Ovary (tissue), 10 donors: ENCODE measurements at places on chromosomes 5 and 9. TPM values are rescaled to one million over a fixed set of nuclear protein-coding genes. Genes with fewer than 3 reads are reported as not detected.

Gene ZNF883
- total RNA-seq = 3.8 TPM

Gene PCDHGC5
- 2.5 TPM for total RNA-seq

DNA sequence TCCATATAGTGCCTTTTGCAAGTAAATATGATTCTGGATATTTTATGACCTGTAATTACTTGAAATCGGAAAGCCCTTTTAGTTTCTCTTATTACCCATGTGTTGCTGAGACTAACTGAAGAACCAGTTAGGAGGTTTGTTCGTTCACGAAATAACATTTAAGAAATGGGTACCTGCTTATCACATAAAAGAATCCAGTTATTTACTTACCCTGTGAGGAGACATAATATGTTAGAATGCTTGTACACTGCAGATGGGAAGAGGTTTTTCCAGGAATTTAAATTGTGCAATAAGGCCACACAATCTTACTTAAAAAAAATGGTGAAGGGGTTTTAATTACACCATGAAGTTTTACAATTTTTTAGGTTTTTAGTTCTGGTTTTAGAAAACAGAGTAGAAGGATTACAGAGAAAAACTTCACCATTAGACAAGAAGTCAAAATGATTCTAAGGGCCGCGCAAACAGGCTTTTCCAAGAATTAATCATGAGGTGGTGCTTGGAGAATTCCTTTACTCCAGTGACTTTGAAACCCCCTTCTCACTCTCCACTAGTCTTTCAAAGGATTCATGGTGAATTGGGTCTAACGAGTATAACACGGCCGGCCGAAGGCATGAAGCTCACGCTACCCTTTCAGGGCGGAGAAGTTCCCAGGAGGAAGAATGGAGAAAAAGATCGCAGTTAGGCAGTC is 1.1 kb upstream of the PTGER4 start:
- H3K36me3 ChIP-seq = no peaks in the 10 kb centered on the region
- DNase-seq = no peak
- H3K4me1 ChIP-seq = peaks cover 9% of the 10 kb centered on the region
- peak overlapping the region; percentile 63 for H3K4me3 ChIP-seq
- H3K27me3 ChIP-seq = no peaks in the 10 kb centered on the region
- no peak overlapping the region for H3K27ac ChIP-seq

DNA sequence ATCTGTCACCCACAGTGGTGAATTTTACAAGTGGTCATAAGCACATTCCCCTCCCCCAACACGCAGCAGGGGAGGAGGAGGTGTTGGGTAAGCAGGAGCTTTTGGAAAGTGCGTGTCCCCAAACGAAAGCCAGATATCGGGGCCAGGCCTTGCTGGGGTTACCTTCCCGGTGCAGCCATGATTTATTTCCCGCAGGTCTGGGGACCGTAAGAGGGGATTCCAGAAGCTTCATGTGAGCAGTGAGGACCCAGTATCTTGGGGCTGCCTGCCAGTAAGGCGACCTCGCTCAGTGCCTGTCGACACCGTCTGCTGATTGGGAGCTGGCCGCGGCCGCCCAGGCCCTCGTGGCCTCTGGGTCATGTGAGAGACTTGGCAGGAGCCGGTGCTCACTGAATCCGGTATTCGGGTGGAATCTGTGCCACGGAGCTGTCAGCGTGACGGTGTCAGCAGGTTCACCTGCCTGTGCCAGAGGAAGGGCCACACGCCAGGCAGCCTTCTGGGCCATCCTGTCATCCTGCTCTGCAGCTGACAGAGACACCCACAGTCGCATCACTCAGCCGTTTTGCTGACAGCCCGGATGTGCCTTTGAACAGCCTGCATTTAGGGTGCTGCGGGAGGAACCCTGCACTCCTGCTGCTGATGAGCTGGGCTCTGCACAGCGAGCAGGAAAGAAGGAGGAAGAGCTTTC is 37.3 kb downstream of the SEC61B start:
- no peaks in the 10 kb centered on the region for H3K36me3 ChIP-seq
- peaks cover 4% of the 10 kb centered on the region for H3K4me1 ChIP-seq
- H3K27ac ChIP-seq = peak overlapping the region; percentile 62
- H3K4me3 ChIP-seq = peak overlapping the region; percentile 36

Gene FBP1
- 4.6 TPM for total RNA-seq

DNA sequence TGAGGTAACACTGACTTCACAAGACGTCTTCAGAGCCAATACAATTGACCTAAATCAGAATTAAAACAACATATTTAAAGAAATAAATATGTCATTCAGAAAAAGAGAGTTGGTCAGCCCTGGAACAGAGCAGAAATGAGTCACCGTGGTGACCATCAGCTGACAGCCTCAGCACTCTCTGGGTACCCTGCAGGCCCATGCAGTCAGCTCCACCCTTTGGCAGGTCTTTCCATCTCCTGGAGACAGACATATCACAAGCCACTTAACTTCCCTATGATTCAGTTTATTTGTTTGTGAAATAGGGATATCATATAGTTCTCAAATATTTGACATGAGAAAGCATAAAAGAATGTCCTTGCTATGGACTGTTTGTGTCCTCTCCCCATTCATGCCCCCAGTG is 151.6 kb upstream of the MEF2C start:
- H3K4me1 ChIP-seq = peaks cover 10% of the 10 kb centered on the region
- H3K36me3 ChIP-seq = no peaks in the 10 kb centered on the region
- no peak for DNase-seq
- no peaks in the 10 kb centered on the region for H3K27me3 ChIP-seq

Gene CORO2A
- 0.95 TPM for total RNA-seq

GRCh38 chr9:114592356-114592755 is 4.8 kb downstream of the ATP6V1G1 start:
- no peak for DNase-seq
- no peaks in the 10 kb centered on the region for H3K36me3 ChIP-seq
- H3K27me3 ChIP-seq = no peaks in the 10 kb centered on the region
- no peak overlapping the region for H3K27ac ChIP-seq
- H3K4me3 ChIP-seq = no peak overlapping the region

DNA sequence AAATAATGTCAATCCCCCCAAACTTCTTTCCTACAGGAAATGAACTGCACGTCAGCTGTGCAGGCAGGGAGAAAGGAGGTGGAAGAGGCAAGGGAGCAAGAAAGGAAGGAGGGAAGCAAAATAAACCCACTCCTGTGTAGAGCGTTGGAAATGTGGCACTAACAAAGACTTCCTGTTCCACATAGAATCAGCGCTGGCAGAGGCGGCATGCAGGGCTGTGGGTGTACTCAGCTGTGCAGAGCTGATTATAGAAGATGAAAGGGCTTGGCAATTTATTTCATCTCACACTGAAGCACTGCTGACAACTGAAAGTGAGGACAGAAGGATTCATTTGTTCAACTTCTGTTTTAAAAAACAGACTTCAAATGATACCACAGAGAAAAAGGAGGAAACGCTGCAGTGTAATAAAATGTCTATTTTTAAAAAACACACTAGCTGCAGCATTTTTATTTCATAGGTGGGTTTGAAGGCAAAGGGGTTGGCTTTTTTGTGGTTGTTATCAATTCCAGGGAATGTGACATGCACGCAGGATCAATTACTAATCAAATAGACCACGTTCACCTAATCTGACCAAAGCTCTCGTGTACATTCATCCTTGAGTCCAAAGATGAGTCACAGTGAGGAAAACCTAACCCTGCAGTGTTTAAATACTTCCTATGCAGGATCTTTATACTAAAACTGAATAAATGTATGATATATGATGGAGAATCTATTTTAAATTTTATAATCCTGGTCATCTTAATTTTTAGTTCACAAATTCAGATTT is 583.5 kb downstream of the ZNF608 start:
- H3K27ac ChIP-seq = no peak overlapping the region
- H3K4me1 ChIP-seq = no peaks in the 10 kb centered on the region
- no peak overlapping the region for H3K4me3 ChIP-seq
- no peaks in the 10 kb centered on the region for H3K36me3 ChIP-seq
- no peaks in the 10 kb centered on the region for H3K27me3 ChIP-seq

- no peak overlapping the region for H3K27ac ChIP-seq
- H3K36me3 ChIP-seq = no peaks in the 10 kb centered on the region
- no peaks in the 10 kb centered on the region for H3K27me3 ChIP-seq
- no peaks in the 10 kb centered on the region for H3K4me1 ChIP-seq
- no peak overlapping the region for H3K4me3 ChIP-seq
- no peak for DNase-seq
Measured at GRCh38 chr9:137391411-137391754, 31.6 kb downstream of the EXD3 start.

DNA sequence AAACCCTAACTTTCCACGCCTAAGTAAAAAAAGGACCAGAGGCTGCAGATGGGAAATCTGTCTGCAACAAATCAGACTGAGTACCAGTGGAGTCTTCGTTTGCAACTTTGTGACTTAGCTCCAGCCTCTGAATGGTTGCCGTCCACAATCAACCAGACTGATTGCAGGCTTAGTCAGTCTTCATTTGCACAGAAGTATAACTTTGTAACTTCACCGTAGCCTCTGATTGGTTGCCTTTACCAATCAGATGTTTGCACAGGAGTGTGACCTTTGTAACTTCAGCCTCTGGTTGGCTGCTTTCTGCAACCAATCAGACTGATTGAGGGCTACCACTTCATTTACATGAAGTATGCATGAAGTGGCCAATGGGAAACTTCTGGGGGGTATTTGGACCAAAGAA is 53.7 kb downstream of the TGFBR1 start:
- H3K27ac ChIP-seq = no peak overlapping the region
- H3K4me1 ChIP-seq = no peaks in the 10 kb centered on the region
- H3K4me3 ChIP-seq = no peak overlapping the region
- no peaks in the 10 kb centered on the region for H3K27me3 ChIP-seq
- DNase-seq = no peak

GRCh38 chr5:158524070-158524469 is 575.6 kb downstream of the EBF1 start:
- H3K4me3 ChIP-seq = no peak overlapping the region
- H3K27me3 ChIP-seq = no peaks in the 10 kb centered on the region
- DNase-seq = no peak
- peaks cover 2% of the 10 kb centered on the region for H3K4me1 ChIP-seq

DNA sequence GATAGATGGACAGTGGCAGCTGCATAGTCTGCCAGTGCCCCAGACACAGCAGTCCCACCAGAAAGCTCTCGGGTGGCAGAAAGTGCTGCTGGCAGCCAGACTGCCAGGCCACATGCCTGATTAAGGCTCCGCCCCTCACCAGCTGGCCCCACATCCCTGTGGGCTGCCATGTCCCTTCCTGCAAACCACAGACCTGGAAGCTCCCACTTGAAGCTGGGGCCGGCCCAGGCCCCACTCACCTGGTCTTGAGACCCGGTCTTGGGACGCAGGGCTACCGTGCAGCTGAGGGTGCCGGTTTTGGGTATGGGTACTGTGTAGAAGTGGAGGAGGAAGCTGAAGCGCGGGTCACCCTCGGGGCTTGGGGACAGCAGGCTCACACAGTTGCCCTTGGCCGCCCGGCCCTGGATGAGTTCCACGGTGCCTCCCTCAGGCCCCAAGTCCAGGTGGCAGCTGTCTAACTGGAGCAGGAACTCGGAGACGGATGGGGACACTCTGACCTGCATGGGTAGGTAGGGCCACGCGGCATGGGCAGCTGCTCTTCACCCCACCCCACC is 15.3 kb downstream of the FPGS start:
- no peaks in the 10 kb centered on the region for H3K27me3 ChIP-seq
- no peak overlapping the region for H3K4me3 ChIP-seq
- peaks cover 3% of the 10 kb centered on the region for H3K4me1 ChIP-seq
- DNase-seq = no peak
- H3K27ac ChIP-seq = peak overlapping the region; percentile 17

Gene PITX1
- 0.95 TPM for total RNA-seq

DNA sequence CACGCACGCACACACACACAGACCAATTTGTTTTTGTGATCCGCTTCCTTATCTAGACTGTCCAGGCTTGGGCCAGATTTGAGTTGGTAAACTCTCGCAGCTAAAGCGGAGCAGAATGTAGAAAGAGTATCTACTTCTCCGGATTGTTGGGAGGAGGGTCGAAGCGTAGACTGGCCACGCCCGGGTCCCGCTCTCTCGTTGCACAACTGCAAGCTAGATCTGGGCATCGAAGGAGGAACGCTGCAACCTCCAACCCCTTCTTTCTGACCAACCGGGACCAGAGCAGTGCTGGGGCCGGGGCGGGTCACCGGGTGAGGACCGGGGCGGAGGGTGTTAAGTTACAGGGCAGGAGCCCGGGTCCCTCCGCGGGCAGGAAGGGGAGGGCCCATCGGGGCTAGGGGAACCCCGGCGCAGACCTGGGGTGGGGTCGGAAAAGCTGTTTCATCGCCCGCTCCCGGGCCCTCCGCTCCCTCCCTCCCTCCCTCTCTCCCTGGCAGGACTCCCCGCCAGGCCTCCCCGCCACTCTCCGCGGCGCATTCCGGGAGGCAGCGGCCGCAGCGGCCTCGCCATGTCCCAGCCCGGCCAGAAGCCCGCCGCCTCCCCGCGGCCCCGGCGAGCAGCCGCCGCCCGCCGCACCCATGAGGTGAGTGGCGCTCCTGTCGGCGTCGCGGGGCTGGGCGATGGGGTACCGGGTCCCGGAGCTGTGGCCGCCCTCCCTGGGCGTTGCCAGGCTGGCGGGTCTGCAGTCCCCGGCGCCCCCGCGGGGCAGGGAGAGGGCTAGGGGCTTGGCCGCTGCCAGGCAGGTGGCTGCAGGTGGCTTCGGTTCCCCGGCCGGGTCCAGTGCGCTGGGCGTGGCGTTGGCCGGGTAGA is at the start of gene CAST:
Gene CAST (plus strand): TSS at position 522 of the 870 bp plus-strand sequence. CDS start 47 bp downstream, at position 569.
- peak; percentile 87 for DNase-seq
- H3K36me3 ChIP-seq = no peaks in the 10 kb centered on the region
- no peaks in the 10 kb centered on the region for H3K27me3 ChIP-seq
- peak within 1 kb of the TSS; percentile 91 for H3K27ac ChIP-seq
- peak within 1 kb of the TSS; percentile 97 for H3K4me3 ChIP-seq
- no peaks in the 10 kb centered on the region for H3K4me1 ChIP-seq

GRCh38 chr5:119031011-119031886 is 39.6 kb upstream of the DMXL1 start:
- H3K36me3 ChIP-seq = no peaks in the 10 kb centered on the region
- no peaks in the 10 kb centered on the region for H3K4me1 ChIP-seq
- H3K4me3 ChIP-seq = no peak overlapping the region
- no peaks in the 10 kb centered on the region for H3K27me3 ChIP-seq

GRCh38 chr9:79007701-79008483 is 563.9 kb upstream of the TLE4 start:
- no peak overlapping the region for H3K4me3 ChIP-seq
- H3K27me3 ChIP-seq = no peaks in the 10 kb centered on the region
- H3K27ac ChIP-seq = no peak overlapping the region
- DNase-seq = no peak

Gene KIF24
- total RNA-seq = 1.4 TPM

Gene PCDHGA2
- 13.0 TPM for total RNA-seq

DNA sequence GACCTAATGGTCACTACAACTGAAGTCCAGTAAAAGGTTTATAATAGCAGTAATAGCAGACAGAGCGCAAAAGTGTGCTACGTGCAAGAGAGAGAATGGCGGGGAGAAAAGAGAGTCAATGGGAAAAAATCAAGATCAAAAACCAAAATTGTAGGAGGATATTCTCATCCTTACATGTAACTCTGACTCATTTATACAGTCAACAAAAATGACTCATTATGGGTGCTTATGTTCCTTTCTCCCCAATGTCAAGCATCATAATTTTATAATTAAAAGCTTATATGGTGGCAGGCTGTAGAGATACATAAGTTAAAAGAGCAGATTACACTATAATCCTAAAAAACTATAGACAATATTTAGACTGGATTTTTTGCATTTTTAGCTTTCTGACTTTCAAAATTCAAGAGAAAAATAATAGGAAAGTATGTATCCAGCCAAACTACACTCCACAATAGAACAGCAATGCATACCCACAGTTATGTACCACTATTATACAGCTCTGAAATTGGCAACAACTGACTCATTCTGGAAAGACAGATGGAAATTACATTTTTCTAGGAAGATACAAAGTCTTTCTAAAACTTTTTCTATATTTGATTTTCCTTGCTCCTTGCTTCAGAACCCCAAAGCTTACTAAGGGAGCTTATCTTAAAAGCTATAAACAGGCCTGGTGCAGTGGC is 78.4 kb downstream of the PLPP1 start:
- H3K27ac ChIP-seq = no peak overlapping the region
- no peak overlapping the region for H3K4me3 ChIP-seq
- no peaks in the 10 kb centered on the region for H3K27me3 ChIP-seq
- H3K4me1 ChIP-seq = no peaks in the 10 kb centered on the region
- DNase-seq = no peak
- no peaks in the 10 kb centered on the region for H3K36me3 ChIP-seq

Gene SLC45A2
- total RNA-seq = not detected
